ENCODE measurements at places on chromosomes 16 and 17.
A peak's percentile ranks its signal among the peaks of the same experiment; 100 is the strongest.

GRCh38 chr17:49822829-49823228 lies 25.0 kb downstream of the TAC4 start:
- DNase-seq, result no peak

DNA sequence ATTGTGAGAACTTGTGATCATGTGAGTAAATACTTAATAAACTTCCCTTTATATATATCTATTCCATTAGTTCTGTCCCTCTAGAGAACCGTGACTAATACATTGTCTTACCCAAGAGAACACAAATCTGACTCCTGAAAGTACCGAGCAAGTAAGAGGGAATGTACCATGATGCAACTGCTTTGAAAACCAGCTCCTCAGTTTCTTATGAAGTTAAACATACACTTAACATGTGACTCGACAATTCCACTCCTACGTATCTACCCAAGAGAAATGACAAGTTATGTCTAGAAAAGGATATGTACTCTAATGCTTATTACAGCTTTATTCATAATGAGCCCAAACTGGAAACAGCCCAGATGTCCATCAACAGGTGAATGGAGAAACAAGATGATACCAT lies 8.8 kb upstream of the GJD3 start:
- DNase-seq, result no peak

GRCh38 chr17:34703533-34703932 lies 124.2 kb downstream of the TMEM132E start:
- DNase-seq, result peak; percentile 2

- no peak for DNase-seq
Observed at GRCh38 chr16:35140293-35140986, 1681.0 kb downstream of the TP53TG3F start.

- DNase-seq, result no peak
Observed at GRCh38 chr16:57405097-57405496, 530 bp downstream of the CCL17 start.

- no peak for DNase-seq
Observed at GRCh38 chr17:41474863-41475262, 6.1 kb downstream of the KRT35 start.
